T47D (cell line): ENCODE measurements at places on chromosomes 2 and 18.

DNA sequence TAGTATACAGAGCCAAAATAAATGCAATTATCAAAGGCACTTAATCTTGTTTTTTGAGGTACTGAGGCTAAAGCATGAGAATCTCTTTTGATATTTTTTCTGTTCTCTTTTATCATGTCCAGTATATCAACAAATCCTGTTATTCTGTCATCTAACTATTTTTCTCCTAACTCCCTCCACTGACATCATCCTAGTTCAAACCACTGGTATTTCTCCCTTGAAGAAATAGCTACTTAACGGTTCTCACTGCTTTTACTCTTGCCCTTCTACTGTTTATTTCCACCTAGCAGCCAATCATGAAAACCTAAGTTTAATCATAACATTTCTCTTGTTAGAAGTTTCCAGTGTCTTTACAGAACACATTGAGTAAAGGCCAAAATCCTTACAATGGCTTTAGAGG lies 317.6 kb downstream of the GPD2 start:
- no peak for DNase-seq

DNA sequence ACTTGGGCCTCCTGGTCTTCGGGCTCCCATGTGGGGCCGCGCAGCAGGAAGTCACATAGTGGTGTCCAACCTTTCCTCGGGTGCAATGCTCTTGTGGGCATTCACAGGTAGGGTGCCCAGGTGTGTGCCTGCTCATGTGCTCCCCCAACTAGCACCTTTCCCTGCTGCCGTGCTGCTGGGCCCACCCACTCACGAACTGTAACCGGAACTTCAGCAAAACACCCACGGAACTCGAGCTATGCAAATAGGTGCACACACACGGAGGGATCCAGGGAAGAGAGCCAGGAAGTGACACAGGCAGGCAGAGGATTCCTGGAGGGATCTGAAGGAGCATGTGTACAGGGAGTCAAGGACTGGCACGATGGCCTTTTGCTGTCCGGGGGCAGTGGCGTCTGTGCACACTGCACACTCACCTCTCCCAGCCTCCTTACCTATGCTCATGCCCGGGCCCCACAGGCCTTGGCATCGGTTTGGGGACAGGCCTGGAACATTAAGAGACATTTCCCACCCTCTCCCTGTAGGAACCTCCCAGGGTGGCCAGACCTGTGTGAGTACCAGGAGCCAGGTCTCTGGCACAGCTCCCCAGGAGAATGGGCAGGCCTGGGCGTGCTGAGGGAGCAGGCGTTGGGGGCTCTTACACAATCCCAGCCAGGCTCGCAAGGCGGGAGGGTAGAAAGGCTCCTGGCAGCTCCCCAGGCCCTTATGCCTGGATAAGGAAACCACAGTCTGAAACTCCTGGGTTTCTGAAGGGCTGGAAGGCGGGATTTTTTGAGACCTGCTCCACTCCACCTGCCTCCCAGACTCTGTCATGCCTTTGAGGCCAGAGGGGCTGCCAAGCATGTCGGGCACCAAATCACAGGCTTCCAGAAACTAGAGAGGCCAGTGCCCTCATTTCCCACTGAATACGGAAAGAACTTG lies 6.6 kb upstream of the PTMA start:
- DNase-seq = no peak

- no peak for DNase-seq
Measured at GRCh38 chr18:23238152-23238531, 102.9 kb downstream of the CABLES1 start.

DNA sequence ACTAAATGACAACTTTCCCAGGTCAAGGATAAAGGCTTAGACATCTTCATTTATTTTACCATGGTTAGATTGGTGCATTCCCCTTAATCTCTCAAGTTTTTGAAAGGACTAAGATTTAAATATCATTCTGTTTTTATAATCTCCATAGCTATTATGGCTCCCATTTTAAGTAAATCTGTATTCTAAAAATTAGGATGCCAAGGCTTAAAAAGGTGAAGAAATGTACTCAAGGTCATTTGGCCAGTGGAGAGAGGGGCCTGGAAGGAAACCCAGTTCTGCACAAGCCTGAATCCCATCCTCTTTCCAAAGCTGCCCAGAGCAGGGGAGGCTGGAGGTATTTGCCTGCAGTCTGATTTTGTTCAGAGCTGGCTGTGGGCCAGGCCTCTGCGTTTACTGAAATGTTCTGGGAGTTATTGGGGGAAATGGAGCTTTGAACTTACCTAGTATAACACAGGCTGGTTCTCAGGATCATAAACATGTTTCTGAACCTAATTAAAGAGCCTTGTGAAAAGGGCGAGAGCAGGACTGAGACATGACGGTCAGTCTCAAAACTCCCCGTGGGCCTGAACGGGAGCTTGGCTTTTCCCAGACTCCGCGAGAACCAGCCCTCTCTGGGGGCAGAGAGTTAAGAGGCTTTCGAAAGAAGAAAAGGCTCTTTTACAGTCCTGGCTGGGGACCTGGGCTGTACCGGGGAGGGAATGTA lies 85.6 kb downstream of the DDX1 start:
- no peak for DNase-seq

DNA sequence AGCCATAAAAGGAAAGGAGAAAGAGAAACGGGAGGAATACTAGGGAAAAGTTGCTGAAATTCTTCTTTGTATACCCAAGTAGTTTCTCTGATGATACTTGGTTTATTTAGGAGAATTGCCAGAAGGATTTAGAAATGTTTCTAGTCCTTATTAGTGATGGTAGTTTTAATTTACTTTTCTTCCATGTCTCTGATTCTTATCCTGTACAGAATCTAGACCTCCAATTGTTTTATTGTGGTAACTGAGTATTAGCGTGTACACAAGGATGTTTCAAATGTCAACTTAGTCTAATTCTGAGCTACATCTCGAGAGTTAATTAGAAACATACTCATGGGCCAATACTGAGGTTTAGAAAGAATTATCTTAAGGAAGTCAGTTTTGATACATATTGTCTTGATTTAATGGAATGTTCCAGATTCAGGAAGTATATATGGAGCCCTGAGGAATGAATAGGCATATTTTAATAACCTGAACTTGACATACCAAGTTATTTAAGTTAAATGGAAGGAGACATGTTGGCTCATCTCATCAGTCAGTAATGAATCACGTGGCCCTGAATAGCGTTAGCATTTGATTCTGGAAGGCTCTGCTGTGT lies 219.6 kb downstream of the LTBP1 start:
- no peak for DNase-seq

DNA sequence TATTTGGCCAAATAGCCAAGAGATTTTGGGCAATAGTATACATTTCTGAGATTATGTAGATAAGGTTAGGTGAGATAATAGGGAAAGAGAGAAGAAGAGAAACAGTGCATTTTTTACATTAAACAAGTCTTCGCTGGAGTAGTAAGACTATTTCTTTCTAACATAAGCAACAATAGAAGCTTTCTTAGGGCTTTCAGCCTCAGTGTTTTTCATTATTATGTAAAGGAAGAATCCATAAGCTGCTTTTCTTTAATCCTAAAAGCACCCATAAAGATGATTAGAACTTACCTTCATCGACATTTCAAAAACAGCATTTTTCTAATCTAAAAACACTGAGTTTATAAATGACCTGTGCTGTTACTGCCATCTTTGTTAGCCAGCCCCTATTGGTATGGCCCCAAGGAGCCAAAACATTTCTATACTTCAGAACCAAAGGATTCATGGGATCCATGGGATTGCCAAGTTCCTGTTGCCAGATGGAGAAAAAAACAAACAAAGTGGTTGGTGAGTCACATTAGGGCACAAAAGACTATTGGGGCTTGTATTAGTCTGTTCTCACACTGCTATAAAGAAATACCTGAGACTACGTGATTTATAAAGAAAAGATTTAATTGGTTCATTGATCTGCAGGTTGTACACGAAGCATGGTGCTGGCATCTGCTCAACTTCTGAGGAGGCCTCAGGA lies 88.2 kb downstream of the SCG2 start:
- no peak for DNase-seq
